ENCODE measurements at places on chromosomes 11 and 22. TPM values are rescaled to one million over a fixed set of nuclear protein-coding genes. Genes with fewer than 3 reads are reported as not detected.

DNA sequence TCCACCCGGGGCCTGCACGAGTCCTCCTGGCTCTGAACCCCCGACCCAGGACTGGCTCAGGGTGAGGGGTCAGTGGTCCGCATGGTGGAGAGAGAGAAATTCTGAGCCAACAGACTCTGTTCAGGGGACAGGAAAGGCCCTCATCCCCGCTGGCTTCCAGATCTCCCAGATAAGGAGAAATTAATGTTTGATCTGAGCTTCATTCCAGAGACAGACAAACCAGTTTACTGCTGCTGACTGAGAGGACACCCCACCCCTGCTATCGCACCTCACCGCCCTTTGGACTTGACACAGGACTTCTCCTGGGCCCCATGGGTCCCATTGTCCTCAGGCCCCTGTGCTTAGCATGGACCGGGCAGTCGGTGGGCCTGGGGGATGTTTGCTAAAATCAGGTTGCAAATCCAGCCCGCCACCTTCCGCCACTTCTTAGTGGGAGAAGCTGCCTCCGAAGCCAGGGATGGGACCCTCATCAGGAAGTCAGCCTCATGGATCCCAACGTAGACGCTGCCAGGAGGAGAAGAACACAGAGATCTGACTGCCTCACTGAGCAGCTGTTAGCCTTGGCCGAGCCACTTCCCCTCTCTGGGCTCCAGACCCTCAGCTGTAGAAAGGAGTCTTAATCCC lies 11.2 kb upstream of the UPK3A start:
- H3K4me3 ChIP-seq: no peak overlapping the region
- H3K27me3 ChIP-seq: peaks cover 9% of the 10 kb centered on the region
- no peak for DNase-seq
- peaks cover 4% of the 10 kb centered on the region for H3K36me3 ChIP-seq
- peaks cover 3% of the 10 kb centered on the region for H3K4me1 ChIP-seq

- peaks cover 4% of the 10 kb centered on the region for H3K27me3 ChIP-seq
- no peak within 1 kb of the TSS for H3K27ac ChIP-seq
- H3K4me1 ChIP-seq: peaks cover 12% of the 10 kb centered on the region
- peak; percentile 47 for DNase-seq
- no peaks in the 10 kb centered on the region for H3K36me3 ChIP-seq
Measured at GRCh38 chr22:26169315-26170111, at the start of gene SEZ6L. TSS of gene SEZ6L (plus strand) at chr22:26169462. CDS start at chr22:26169670, 208 bp downstream.

DNA sequence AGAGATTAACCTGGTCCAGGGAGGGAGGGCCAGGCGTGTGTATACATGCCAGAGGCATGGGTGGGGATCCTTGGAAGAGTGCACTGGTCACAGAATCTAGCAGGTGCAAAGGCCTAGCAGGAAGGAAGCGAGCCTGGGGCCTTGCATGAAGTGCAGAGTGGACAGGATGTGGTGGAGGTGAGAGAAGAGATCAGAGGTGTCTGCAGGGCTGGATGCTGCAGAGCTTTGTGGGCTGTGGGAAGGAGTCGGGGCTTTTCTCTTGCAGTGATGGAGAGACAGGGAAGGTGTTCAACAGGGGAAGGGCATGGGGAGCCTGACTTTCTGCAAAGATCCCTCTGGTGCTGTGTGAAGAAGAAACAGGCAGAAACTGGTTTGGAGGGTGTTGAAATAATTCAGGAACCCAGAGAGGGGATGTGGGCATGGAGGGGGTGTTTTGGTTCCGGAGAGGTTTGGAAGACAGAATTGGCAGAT lies 2.5 kb upstream of the TPST2 start:
- DNase-seq: no peak
- no peak overlapping the region for H3K4me3 ChIP-seq
- no peaks in the 10 kb centered on the region for H3K36me3 ChIP-seq
- no peaks in the 10 kb centered on the region for H3K27me3 ChIP-seq
- no peak overlapping the region for H3K27ac ChIP-seq
- peaks cover 26% of the 10 kb centered on the region for H3K4me1 ChIP-seq

ART1 gene
- not detected for total RNA-seq

DNA sequence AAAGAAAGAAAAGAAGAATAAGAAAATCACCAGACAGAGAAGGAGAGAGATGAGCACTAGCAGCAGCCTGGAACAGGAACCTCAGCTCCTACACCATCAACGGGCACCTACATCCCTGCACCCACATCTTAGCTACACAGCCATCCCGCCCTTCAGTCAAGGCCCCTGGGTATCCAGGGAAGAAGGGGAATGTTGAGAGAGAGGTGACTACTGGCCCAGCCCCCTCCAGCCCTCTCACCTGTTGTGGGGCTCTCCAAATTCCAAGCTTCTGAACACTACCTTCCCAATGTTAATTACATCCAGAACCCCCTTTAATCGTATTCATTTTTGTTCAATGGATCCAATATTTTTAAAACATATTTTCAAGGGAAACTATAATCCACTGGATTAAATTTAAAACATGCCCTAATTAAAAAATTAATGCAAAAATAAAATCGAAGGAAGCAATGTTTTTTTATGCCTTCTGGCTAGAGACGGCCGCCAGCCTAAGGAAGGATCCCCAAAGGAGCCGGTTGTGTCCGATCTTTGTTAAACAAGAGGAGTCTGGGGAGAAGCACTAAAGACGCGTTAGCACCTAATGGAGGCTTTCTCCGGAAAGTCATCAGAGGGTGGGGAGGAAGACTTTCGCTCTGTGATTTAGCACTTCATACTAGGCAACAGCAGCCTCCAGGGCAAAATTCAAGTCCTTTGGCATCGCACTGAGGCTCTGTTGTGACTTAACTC lies 9.5 kb downstream of the TPST2 start:
- peaks cover 23% of the 10 kb centered on the region for H3K36me3 ChIP-seq
- H3K27me3 ChIP-seq: peaks cover 3% of the 10 kb centered on the region
- H3K4me3 ChIP-seq: no peak overlapping the region
- H3K27ac ChIP-seq: no peak overlapping the region

- H3K4me3 ChIP-seq: no peak overlapping the region
- no peak overlapping the region for H3K27ac ChIP-seq
- H3K27me3 ChIP-seq: peaks cover 1% of the 10 kb centered on the region
- H3K36me3 ChIP-seq: no peaks in the 10 kb centered on the region
Measured at GRCh38 chr11:88398372-88398771, 60.8 kb upstream of the CTSC start.

TP53I11 gene
- total RNA-seq: 149 TPM

GRCh38 chr11:15988693-15989231 lies 367.6 kb downstream of the SOX6 start:
- H3K36me3 ChIP-seq: no peaks in the 10 kb centered on the region
- DNase-seq: peak; percentile 32
- H3K27me3 ChIP-seq: peaks cover 4% of the 10 kb centered on the region
- H3K27ac ChIP-seq: no peak overlapping the region

HSPB2 gene
- total RNA-seq: not detected
